Activated T-helper 9 cell treated with anti-CD3 and anti-CD28 coated beads, Interleukin-2, amount 50 U/mL, for 16 hours (primary cell): ENCODE measurements at places on chromosomes 2 and 18.

DNA sequence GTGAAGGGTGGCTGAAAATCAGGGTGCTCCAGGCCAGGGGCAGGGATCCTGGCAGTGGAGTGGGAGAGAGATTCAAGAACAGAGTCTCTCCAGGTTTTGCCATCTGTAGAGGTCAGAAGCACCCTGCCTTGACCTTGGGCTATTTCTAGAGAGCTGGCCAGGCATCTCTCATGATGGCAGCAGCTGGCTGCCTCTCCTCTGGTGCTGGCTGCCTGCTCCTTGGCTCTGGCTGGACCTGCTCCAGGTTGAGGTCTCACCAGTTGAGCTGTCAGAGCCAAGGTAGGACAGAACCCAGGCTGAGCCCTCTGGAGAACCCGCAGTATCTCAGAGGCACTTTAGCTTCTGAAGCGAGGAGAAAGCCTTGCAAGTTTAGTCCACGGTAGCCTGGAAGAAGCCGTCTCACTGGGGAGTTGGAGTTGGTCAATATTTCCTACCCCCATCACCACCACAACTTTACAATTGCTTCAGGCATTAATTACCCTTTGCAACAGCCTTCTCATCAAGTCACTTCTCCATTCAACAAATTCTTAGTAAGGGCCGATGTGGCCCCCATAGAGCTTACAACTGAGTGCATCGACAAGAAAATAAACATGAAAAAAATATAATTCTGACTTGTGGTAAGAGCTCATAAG, 25.6 kb downstream of the GNLY start:
- no peak for DNase-seq

- no peak for DNase-seq
Observed at GRCh38 chr2:86074256-86074655, 31.4 kb downstream of the POLR1A start.

DNA sequence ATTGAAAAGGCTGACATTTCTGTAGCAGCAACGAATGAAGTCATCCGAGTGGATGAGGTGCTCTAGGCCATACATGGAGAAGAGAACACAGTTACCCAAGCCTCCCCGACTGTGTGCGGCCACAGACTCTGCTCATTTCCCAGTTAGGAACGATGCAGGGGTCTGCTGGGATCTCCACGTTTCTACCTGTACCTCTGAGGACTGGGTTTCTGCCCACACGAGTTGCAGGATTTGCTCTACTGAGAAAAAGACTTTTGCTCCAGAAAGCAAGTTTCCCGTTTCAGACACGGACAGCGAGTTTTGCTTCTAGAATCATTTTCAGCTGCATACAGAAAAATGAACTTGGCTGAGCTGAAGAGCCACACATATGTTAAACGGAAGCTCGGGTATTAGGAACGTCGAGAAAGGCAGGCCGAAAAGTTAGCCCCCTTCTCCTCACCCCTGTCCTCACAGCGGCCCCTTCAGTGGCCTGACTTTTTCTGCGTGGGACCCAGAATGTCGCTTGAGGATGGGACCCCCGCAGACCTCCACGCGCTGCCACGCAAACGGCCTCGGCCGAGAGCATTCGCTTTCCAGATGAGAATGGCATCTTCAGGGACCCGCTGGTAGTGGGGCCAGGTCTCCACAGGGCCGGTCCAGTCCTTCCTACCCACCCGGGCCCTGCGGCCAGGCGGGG, 582 bp upstream of the RAB31 start:
- no peak for DNase-seq

GRCh38 chr2:147689220-147689909, 155.5 kb upstream of the ACVR2A start:
- no peak for DNase-seq

DNA sequence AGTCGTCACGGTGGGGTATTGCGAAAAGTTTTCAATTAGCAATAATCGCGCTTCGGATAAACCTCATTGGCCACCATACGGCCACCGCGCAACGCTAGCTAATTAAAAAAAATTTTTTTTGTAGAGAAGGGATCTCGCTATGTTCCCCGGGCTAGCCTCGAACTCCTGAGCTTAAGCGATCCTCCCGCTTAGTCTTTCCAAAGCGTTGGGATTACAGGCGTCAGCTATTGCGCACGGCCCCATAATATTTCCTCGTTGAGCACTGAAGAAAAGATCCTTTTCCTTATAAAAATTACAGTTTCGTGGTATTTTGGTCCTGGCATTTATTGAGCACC, 759 bp upstream of the ACTR1B start:
- DNase-seq, result no peak

DNA sequence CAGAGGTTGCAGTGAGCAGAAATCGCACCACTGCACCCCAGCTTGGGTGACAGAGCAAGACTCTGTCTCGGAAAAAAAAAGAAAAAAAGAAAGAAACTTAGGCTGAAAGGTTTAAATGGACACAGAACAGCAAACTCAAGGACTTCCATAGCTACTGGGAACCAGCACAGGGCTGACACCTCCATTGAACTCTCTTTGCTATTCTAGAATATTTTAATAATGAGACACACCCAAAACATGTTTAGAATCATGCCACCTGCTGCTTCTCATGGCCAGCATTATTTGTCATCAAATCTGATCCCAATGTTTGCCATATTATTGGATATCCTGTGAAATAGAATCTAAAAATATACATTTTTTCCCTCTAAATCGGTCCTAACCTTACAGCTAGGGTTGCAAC, 42.7 kb upstream of the LTBP1 start:
- no peak for DNase-seq

- DNase-seq, result no peak
Observed at GRCh38 chr2:9984217-9984739, 32.8 kb downstream of the GRHL1 start.

GRCh38 chr2:102880731-102881130, 118.9 kb downstream of the TMEM182 start:
- no peak for DNase-seq

DNA sequence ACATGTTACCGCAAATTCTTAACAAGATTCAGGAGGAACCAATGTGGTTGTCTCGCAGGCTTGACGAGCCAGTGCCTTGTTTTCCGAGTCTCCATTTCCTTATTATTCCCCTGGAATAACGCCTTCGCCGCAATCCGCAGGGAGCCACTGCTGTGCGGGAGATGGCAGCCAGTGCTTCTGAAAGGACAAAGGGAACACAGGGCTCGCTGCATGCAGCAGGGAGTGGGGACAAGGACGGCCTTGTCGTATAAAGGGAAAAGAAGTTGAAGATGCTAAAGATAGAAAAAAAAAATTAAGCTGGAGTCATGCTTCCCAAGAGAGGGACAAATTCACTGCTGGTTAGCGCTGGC, 221.4 kb downstream of the NDUFA10 start:
- no peak for DNase-seq

- no peak for DNase-seq
Observed at GRCh38 chr2:6578416-6578815, 287.3 kb downstream of the CMPK2 start.

- no peak for DNase-seq
Observed at GRCh38 chr2:159925975-159926374, 128.0 kb upstream of the CD302 start.

DNA sequence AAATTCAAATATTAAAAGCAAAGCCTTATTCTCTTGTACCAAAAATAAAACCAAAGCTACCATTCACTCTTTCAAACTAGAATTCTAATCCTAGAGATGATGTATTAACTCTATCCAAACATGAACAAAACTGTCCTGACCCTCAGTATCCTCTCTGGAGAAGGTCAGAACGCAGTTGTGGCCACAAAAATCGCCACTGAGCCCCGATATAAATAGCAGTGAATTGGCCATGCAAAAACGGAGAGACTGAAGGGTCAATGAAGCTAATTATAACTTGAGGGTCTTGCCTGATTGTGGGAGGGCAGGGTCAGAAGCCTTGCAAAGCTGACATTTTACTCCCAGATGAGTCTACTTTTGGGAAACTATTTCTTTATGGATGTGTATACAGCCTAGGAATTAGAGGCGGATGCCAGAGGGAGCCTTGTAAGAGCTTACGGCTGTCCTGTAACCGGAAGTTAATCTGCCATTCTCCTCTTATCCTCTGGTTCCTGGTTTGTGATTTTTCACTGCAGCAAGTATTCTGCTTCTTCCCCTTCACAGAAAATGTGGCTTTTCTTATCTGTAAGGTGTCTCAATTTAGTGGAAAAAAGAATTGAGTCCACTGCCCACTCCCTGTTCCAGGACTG, 28.1 kb downstream of the CAVIN2 start:
- no peak for DNase-seq

DNA sequence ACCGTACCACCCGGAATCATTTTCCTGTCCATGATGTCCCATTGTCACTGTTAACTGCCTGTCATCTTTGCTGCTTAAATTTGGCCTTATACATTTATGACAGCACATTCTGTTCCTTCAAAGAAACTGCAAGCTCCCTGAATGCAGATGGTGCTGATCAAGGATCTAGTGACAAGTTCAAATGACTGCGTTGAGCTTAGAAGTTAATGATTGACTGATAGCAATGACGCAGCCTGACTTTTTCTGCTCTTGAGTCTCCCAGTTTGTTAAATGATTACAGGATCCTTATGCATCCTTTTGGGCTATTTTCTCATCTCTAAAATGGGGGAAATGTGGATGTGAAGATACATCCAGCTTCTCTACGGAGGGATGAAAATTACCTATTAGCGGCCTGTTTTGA, 159.0 kb downstream of the DCC start:
- no peak for DNase-seq

DNA sequence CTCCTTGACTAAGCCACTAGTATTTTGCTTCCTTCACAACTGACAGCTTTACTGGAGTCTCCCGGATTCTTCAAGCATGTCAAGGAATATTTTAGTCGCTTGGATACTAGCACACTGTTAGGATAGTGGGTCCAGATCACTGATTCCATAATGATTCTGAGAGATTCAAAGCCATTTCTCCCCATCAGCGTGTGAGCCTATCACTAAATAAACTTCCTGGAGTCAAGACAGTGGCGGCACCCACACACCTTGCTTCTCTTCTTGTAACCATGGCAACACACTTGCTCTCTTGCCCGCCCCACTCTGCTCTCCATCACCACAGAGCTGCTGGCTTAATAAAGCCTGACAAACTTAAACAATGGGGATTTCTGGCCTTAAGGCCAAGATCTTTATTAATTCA, 245.1 kb downstream of the LRRTM1 start:
- DNase-seq, result no peak

- no peak for DNase-seq
Observed at GRCh38 chr2:20744366-20745335, 77.7 kb downstream of the GDF7 start.

DNA sequence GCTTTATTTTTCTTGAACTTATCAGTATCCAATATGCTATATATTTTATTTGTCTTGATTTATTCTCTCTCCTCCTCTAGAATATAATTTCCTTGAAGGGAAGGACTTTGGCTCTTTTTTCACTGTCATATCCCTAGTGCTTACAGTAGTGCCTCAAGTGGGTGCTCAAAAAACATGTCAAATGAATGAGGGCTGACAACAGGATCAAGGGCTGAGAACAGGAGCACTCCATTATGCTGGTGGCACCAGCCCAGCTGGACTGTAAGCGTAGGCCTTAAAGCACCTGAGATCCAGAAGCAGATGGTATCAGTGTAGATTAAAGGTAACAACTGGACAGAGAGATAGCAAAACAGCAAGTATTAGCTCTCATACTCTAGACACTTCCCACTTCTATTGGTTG, 46.3 kb downstream of the PMS1 start:
- no peak for DNase-seq

- DNase-seq, result no peak
Observed at GRCh38 chr2:39370101-39370500, 67.0 kb downstream of the MAP4K3 start.

DNA sequence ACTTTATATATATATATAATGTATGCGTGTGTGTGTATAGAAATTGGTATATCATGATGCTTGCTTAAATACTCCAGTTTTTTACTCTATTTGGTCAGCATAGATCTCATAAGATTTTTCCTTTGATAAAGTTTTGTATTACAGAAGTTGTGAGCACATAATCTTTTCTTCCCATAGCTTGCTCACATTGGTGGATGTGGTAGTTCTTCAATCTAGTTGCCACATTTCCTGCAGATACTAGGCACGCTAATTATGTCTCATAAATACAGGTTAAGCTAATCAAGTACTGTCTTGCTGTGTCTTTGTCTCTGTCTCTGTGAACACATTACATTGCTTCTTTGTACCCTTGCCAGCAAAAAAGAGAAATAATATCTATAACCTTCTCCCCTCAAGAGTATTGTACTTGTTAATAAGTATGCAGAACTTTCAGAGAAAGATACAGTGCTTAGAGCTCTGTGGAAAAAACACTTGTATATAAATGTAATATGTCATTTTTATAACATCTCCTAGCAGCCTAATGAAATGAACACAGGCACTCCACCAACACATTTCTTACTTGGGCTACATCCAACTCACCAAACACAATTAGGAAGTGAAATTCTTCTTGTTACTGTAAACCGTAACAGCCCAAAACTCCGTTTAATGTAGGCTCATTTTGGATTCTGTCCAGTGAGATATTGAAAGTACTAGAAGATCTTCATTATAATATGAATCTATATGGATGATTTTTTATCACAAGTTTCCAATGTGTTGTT, 306.7 kb upstream of the SLC8A1 start:
- DNase-seq, result no peak

DNA sequence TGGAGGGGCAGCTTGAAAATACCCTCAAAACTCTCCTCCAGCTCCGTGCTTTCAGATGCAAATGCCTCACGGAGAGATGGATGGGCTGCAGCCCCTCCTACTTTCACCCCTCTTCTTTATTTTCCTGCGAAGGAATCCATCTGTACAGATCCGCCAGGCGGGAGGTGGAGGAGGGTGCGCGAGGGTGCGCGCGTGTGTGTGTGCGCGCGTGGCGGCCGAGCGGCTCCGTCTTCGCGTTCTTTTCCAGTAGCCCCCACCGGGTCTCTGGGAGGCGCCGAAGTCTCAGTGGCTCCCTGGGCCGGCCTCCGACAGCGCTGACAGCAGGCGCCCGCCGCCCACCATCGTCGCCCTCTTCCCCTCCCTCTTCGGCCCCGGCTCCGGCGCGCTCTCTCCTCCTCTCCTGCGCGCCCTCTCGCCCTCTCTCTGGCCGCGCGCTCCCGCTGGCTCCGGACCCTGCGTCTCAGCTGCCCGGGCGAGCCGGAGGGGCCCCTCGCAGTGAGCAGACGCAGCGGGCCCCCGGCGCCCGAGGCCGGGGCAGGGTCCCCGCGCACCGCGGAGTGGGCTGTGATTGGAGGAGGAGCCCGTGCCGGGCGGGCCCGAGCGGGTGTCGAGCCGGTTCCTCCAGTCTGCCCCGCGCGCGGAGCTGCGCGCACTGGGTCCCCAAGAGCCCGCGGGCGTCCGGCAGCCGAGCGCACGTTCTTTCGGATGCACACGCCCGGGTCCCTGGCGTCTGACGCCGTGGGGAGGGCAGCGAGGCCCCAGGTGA, at the start of gene CDH7:
TSS of gene CDH7 (plus strand) at position 624 of the 766 bp plus-strand sequence. CDS start 11,831 bp downstream, outside the sequence.
- no peak for DNase-seq

GRCh38 chr18:13264091-13265007, 45.8 kb downstream of the LDLRAD4 start:
- no peak for DNase-seq
